Iris pigment epithelial cell (primary cell): ENCODE measurements at places on chromosomes 11 and 22.

GRCh38 chr11:107563702-107564101, 1.8 kb downstream of the ALKBH8 start:
- peak; percentile 62 for DNase-seq

DNA sequence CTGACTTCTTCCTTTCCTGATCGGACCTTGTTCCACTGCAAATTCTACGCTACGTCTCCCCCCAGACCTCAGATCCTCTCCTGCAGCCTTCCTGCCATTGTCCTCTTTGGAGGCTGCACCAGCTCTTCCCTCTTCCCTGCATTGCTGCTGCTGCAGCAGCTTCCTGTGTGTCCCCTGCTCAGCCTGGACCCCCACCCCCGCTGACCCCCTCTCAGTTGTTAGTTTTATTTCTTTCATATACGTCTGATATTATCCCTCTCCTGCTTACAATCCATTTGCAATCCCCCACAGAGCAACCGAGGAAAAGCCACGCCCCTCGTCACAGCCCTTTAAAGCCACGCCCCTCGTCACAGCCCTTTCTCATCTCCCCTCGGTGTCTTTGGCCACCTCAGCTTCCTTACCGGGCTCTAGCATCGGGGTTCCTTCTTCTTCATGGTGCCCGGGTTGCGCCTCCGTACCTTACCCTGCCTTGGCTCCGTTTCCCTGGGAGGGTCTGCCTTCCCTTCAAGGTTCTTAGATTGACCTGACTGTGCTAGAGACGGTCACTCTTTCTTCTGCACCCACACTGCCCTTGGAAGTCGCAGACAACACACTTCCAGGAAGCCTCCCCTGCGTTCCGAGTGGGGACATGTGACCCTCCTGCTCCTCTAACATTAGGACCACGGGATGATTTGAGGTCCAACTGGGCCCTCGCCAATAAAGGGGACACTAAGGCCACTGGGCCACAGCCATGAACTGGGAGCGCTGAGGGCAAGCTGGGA, 4.8 kb downstream of the MRGPRG start:
- DNase-seq: no peak

DNA sequence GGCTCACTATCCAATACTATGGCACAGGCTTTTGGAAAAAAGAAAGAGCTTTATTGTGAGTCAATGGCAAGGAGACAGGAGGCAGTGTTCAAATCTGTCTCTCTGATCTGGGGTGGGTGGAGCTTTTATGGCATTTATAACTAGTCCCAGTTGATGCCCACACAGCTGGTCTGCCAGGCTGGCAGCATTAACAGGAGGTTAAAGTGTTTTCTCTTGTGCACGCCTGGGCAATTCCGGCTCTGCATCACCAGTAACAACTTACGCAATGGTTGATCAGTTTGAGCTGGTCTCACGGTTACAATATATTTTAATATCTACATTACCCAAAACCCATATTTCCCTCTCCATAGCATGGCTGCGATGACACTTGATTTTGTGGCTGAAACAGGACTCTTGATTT, 15.1 kb upstream of the SMIM38 start:
- no peak for DNase-seq

DNA sequence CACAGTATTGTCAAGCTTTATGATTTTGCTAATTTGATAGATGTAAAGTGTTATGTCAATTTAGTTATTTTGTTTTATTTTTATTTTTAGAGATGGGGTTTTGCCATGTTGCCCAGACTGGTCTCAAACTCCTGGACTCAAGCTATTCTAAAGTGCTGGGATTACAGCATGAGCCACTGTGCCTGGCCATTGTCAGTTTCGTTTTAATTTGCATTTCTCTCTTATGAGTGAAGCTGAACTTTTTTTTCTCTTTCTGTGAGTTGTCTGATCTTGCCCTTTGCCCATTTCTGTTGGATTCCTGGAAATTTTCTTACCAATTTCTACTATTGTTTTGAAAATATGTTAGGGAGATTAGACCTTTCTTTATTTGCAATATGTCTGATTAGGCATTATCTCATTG, 15.5 kb downstream of the NEU3 start:
- no peak for DNase-seq

- DNase-seq: no peak
Observed at GRCh38 chr22:38834215-38834953, 9.4 kb downstream of the NPTXR start.

GRCh38 chr22:44664149-44664548, 37.9 kb upstream of the PRR5 start:
- DNase-seq: peak; percentile 72

DNA sequence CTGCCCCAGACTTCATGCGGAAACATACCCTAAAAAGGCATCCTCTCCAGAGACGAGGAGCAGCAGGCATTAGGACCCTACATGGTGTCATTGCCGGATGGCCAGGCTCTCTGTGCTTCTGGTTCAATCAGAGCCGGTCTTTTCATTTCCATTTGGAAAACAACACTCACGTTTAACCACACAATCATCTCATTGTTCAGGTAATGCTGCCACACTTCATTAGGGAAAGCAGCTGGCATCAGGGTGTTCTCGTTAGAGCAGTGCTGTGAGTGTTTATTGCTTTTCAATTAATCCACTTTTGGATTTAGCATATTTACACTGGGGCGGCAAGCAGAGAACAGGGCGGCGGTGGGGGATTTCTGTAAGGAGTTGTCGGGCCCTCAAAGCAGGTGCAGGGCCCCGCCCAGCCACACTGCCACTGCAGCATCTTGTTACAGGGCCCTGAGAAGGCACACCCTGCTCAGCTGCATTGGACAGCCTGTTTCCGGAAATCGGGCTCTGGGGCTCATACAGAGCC, 338.6 kb downstream of the SHANK2 start:
- DNase-seq: no peak

DNA sequence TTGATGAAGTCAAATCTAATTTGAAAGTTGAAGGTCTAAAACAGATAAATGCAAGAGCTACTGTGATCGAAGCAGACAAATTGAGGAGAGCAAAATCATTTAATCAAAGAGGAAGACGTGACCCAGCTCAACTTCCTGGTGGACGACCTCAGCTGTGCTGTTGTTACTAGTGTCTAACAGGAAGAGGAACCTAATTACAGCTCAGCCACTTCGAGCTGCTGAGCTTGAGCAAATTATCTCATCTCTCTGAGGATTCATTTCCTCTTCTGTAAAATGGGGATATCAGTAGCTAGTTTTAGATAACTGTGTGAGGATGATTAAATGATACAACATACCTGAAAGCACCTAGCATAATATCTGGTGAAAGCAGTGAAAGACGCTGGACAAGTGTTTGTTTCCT, 48.6 kb upstream of the OLFML1 start:
- no peak for DNase-seq

GRCh38 chr22:46102752-46103151, 47.6 kb upstream of the PPARA start:
- no peak for DNase-seq

DNA sequence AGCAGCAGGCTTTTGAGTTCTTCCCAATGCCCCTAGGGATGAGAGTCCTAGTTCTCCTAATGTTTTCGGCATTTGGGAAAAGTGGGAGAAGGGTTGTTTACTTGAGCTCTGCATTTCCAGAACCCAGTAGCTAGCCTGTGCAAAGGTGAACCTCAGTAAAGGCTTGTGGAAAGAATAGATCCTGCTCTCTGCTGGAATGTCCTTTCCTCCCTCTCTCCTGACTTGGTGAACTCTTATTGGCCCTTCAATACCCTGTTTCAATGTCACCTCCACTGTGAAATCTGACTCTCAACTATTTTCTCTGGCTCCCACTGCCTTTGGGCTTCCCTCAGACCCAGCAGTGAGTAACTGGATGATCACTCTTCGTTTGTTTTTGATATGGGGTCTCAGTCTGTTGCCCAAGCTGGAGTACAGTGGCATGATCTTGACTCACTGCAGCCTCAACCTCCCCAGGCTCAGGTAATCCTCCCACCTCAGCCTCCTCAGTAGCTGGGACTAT, 2.4 kb upstream of the UVRAG start:
- DNase-seq: no peak

DNA sequence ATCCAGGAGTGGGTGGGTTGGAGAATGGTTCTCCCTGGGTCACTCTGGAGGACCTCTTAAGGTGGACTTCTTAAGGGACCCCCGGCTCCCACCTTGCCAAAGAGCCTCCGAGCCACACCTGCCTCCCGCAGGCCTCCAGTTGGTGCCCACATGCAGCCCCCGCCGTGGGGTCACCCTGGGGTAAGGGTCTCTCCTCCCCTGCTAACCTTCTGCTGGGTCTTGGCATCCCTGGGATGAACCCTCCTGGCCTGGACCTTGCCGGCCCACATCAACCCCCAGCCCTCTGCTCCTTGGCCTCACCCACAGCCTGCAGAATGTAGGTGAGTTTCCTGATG, 12.5 kb upstream of the MUC6 start:
- no peak for DNase-seq

DNA sequence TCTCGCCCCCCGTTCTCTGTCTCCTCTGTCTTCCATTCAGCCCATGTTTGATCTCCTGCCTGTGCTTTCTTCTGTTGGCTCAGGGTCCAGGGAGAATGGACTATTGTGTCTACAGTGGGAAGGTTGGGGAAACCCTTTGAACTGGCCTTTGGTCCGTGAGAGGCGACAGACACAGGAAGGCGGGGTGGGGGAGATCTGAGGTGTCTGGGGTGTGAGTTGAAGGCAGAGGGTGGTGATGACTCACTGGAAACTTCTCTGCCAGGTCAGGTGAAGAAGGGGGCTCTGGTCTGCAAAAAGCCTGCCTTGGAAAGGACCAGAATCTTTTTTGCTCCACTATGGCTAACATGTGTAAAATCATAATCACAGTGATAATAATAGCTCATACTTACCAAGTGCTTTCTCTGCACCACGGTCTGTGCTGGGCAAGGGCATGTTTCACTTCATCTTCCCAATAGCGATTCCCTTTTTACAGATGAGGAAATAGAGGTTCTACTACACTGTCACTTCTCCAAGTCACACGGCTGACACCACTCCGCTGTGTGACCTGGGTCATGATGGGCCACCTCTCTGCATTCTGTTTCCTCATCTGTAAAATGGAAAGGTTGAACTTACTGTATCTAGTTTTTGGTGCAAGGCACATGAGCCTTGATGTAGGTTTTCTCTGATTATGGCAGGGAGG, 99.8 kb upstream of the ALX4 start:
- no peak for DNase-seq

DNA sequence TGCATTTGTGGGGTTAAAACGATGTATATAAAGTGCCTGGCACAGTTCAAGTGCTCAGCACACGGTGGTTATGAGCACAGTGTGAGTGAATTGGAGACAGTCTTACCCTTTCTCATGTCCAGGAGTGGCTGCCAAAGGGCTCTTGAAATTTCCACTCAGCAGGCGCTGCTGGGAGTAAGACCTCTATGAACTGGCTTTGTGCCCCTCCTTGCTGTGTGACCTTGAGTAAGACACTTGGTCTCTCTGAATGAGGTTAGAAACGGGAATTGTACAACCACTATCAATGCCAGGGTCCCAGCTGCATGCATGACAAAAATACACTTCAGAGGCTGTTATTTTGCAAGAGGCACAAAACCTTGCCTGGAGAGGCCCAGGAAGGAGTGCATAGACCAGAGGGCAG, 86.6 kb downstream of the TSPAN18 start:
- no peak for DNase-seq

- DNase-seq: no peak
Observed at GRCh38 chr11:823441-824291, 4.1 kb upstream of the CRACR2B start.

- DNase-seq: peak; percentile 68
Observed at GRCh38 chr11:111602865-111603610, 789 bp downstream of the SIK2 start.

GRCh38 chr11:114176321-114176720, 116.8 kb downstream of the ZBTB16 start:
- DNase-seq: no peak

DNA sequence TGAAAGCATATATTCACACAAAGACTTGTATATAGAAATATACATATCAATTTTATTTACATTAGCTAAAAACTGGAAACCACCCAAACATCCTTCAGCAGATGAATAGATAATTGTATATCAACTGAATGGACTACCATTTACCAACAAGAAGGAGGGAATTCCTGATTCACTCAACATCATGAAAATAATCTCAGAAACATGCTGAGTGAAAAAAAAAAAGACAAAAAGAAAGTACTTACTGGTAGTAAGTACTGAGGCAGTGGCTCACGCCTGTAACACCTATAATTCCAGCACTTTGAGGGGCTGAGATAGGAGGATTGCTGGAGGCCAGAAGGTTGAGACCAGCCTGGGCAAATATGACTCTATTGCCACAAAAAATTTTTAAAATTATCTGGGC, 7.4 kb upstream of the IPO7 start:
- DNase-seq: no peak

DNA sequence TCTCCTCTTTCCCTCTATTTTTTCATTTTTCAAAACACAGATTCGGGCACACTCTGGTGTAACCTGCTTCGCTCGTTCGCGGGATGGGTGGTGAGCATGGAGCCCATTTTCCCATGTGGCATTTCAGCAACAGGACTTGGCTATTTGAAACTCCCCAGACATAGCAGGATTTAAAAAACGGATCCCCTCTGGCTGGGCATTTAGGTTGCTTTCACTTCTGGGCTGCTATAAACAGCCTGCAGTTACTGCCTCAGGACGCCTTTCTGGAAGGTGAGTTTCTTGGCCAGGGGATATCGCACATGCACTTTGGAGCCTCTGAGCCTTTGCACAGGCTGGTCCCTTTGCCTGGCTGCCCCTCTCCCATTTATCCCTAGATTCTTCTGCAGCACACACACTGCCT, 2.8 kb upstream of the MPPED1 start:
- DNase-seq: no peak

DNA sequence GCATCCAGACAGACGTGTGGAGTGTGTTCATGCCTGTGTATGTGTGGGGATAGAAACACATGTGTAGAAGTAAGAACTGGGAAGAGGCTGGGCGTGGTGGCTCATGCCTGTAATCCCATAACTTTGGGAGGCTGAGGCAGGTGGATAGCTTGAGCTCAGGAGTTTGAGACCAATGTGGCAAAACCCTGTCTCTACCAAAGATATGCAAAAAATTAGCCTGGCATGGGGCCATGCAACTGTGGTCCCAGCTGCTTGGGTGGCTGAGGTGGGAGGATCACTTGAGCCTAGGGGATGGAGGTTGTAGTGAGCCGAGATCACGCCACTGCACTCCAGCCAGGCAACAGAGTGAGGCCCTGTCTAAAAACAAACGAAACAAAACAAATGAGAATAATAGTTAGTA, 1166.6 kb downstream of the TBC1D22A start:
- DNase-seq: no peak

DNA sequence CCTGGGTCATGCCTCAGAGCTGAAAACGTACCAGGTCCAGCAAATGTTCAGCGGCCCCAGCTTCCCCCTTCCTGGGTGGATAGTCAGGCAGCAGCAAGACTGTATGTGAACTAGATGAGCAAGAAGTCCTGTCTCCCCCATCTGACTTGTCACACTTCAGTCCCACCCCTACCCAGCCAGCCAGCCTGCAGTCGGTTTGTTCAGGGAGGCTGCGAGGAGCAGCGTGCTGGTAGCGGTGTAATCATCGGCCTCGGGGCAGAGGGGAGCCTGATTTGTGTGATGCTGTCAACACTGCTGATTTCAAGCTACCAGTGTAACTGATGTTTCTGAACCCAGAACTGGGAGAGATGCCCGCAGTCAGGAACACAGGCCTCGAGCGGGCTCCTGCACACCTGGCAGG, 9.6 kb downstream of the TMEM258 start:
- no peak for DNase-seq
